Activated T-cell treated with anti-CD3 and anti-CD28 coated beads, Interleukin-2, amount 50 U/mL, for 72 hours (primary cell): ENCODE measurements at places on chromosomes 11 and 22. TPM values are rescaled to one million over a fixed set of nuclear protein-coding genes. Genes with fewer than 3 reads are reported as not detected.
A peak's percentile ranks its signal among the peaks of the same experiment; 100 is the strongest.

GRCh38 chr11:71193431-71193830, 58.9 kb downstream of the SHANK2 start:
- H3K36me3 ChIP-seq: no peaks in the 10 kb centered on the region
- no peaks in the 10 kb centered on the region for H3K4me1 ChIP-seq
- no peak overlapping the region for H3K4me3 ChIP-seq
- H3K27ac ChIP-seq: no peak overlapping the region
- H3K27me3 ChIP-seq: no peaks in the 10 kb centered on the region
- DNase-seq: no peak

- DNase-seq: peak; percentile 68
- peak overlapping the region; percentile 91 for H3K27ac ChIP-seq
- no peaks in the 10 kb centered on the region for H3K27me3 ChIP-seq
- peaks cover 8% of the 10 kb centered on the region for H3K36me3 ChIP-seq
Measured at GRCh38 chr11:65615950-65616574, 486 bp downstream of the PCNX3 start.

DNA sequence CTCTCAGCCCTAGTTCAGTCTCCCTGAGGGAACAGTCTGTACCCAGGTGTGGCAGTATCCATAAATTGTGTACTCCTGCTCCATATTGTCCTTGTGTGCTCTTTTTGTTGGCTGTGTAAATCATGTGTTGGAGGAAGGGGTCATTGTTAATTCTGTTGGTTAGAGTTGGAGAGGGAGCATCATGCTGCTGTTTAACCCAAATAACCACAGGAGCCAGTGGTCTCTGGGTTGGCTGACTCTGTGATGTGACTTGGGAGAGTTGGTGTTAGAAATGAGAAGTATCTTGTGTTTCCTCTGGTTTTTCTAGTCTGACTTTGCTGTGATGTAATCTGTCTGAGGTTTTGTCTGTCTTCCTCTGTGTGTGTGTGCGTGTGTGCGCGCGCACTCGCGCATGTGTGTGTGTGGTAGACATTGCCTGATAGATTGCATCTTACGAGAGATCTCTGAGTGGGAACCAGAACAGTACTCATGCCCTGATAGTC, 30.5 kb downstream of the CTNND1 start:
- peaks cover 37% of the 10 kb centered on the region for H3K4me1 ChIP-seq
- DNase-seq: peak; percentile 84
- H3K27me3 ChIP-seq: no peaks in the 10 kb centered on the region
- no peaks in the 10 kb centered on the region for H3K36me3 ChIP-seq
- H3K4me3 ChIP-seq: peak overlapping the region; percentile 73

DNA sequence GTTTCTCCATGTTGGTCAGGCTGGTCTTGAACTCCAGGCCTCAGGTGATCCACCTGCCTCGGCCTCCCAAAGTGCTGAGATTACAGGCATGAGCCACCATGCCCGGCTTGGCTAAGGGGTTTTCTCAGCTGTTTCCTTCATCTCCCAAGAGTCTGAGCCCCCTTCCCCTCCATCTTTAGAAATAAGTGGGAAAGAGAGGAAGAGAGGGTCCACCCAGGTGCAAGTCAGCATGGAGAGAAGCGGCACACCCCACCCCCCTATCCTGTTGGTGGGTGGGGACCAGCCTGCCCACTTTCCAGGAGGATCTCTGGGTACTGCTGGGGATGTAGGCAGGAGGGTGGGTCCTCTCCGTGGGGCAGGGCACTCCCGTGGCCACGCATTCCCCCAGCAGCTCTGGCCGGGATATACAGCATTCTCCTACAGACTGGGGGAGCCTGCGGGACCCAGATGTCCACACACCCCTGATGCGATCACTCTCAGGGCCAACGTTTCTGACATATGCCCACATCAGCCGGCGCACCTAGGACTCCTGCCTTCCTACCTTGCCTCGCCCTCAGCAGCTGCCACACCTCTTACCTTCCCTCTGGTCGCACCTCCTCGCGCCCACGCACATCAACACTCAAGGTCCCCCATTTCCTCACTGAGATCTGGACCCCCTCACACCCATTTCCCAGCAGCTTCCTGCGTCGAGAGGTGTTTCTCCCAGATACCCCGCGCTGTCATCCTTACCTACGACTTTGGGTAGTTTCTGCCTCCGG, 8.9 kb downstream of the SCARF2 start:
- H3K36me3 ChIP-seq: no peaks in the 10 kb centered on the region
- peaks cover 5% of the 10 kb centered on the region for H3K4me1 ChIP-seq
- H3K4me3 ChIP-seq: peak overlapping the region; percentile 94
- no peak for DNase-seq

DAGLA gene
- total RNA-seq: 0.09 TPM

C11orf86 gene
- total RNA-seq: not detected

DNA sequence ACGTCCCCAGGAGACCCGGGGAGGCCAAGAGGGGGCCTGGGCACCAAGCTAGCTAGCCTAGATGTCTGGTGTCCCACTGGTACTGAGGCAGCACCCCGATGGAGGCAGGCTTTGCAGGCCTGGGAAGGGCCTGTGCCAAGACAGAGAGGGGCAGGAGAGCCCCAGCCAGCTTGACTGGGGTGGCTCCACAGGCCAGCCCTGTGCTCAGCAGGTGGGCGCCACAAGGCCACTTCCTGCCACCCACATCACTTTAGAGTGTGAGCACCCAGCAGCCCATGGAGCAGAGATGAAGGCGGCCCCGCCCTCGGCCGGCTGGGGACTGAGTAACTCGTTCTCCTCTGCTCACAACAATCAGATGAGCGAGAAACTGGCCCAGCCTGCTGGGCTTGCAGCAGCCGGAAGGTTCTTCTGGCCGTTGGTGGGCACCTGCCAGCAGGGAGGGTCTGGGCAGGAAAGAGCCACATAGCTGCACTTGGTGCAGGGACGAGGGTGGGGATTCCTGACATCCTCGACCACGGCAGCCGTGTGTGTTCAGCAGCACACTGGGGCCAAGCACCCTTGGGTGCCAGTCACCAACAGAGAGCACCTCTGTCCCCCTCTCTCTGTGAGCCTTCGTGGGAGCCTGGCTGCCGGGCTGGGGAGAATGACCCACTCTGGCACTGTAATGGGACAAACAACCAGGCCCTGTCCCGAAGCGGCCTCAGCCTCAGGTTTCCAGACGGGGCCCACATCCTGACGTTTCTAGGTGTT, 7.6 kb downstream of the OSBPL5 start:
- no peak overlapping the region for H3K27ac ChIP-seq
- peak overlapping the region; percentile 5 for H3K4me3 ChIP-seq
- H3K27me3 ChIP-seq: peaks cover 8% of the 10 kb centered on the region
- H3K4me1 ChIP-seq: peaks cover 23% of the 10 kb centered on the region
- H3K36me3 ChIP-seq: no peaks in the 10 kb centered on the region
- DNase-seq: no peak

MMP13 gene
- total RNA-seq: not detected
